NCI-H2029 (cell line): ENCODE measurements at places on chromosomes 1 and 21.

DNA sequence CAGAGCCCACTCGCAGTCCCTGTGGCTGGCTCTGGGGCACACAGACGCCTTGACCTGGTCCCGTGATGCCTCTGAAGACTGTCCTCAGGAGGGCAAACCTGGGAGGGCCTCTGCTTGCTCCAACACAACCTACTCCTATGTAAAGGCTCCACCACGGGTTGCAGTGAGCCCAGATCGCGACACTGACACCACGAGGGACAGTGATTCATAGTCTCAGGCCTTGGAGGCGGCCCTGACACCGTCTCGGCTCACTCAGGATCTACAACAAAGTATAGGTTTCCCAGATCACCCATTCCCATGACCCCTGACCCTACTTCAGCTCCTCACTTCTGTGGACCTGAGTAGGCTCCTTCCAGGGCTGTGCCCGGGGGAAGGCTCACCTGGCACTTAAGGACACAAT, 28.0 kb downstream of the NOL9 start:
- no peak for DNase-seq

DNA sequence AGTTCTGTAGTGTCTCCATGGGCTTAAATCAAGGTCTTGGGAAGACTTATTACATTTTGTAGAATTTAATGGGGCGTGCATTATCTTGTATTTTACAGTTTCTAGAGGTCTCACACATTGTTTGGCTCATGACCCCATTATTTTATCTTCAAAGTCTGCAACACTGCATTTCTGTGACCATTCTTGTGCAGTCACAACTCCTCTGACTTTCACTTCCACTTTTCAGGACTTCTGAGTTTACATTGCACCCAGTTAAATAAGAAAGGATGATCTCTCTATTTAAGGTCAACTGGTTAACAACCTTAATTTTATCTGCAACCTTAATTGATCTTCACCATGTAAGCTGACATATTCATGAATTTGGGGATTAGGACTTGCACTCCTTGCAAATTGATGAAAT, 1186.6 kb downstream of the MRPL39 start:
- DNase-seq, result no peak

DNA sequence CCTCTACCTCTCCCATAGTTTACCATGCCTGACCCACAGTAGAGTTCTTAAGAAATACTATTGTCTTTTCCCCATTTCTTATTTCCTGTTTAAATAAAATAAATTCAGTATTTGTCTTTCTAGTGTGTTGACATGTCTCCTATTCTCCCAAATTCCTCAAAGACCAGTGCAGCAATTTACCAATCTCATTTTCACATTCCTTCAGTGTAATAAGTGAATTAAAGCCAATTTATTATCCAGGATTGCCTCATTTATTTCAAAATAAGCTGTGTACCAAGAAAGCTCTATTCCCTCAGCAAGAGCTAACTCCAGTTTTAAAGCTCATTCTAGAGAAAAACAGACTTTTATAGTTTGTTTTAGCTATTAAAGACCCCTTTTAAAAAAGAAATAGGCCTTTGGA, 49.9 kb downstream of the DISC1 start:
- DNase-seq, result no peak

GRCh38 chr21:26834181-26834905, 10.9 kb downstream of the ADAMTS1 start:
- DNase-seq, result no peak

GRCh38 chr1:44999232-44999631, 11.9 kb downstream of the HECTD3 start:
- DNase-seq, result no peak

DNA sequence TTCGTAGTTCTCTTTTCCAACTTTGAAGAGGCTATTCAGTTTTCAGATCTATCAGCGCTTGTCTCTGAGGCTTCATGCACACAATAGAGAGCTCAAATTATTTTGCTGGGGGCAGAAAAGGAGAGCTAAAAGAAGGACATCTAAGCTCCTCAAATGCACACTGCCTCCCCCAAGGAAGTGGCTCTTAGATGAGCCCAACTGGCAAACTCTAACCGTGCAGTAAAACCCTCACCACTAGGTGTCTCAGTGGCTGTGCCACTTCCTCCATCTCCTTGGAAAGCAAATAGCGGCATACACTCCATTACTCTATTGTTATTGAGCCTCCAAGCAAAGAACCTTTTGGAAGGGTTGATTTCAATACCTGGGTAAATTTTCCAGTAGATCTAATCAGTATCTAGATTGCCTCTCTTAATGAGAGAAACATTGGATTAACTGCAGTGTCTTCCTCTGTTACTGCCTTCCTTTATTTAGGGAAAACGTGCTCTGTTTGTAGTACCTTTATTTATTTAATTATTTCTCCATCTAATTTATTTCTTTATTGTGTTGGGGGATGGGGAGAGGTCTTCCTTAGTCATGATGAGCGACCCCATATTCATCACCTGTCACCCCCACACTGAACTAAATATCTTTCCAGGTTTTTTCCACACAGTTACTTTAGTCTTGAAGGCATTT, 9.2 kb upstream of the SFPQ start:
- peak; percentile 74 for DNase-seq
